NCI-H460 (cell line): ENCODE measurements at places on chromosomes 11 and 22. TPM values are rescaled to one million over a fixed set of nuclear protein-coding genes. Genes with fewer than 3 reads are reported as not detected.

- no peak for DNase-seq
Observed at GRCh38 chr11:27902981-27903624, 202.8 kb upstream of the BDNF start.

LARGE2 gene
- total RNA-seq, result 0.30 and 3.9 TPM in 2 replicates

GRCh38 chr11:20351136-20351535 lies 12.4 kb upstream of the HTATIP2 start:
- no peak for DNase-seq

CHRNA10 gene
- total RNA-seq, result 0.30 and 0.52 TPM in 2 replicates

DNA sequence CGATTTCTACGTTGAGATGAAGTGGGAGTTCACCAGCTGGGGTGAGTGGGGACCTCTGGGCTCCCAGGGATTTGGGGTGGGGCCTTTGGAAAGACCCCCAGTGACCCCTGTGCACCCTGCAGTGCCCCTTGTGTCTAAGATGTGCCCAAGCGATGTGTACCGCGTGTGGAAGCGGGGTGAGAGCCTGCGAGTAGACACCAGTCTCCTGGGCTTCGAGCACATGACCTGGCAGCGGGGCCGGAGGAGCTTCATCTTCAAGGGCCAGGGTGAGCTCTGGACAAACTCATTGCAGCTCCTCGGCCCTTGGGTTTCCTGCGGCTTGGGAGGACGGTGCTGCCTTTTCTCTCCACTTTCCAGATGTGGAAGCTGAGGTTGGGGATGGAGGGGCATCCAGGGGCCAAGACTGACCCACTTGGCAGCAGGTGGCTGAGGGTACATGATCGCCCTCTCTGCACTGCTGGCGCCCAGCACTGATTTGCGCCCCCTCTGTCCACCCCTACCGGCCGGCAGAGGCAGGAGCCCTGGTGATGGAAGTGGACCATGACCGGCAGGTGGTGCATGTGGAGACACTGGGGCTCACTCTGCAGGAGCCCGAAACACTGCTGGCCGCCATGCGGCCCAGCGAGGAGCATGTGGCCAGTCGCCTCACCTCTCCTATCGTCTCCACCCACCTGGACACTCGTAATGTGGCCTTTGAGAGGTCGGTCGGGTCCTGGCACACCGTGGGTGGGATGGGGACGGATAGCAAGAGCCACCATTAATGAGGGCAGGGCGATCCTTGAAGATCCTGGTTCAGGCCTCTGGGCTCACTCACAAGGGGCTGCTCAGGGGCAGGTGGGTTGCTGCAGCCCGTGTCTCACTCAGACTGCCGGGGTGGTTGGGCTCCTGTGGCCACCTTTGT lies 2.6 kb downstream of the ANKRD13D start:
- DNase-seq, result no peak

DNA sequence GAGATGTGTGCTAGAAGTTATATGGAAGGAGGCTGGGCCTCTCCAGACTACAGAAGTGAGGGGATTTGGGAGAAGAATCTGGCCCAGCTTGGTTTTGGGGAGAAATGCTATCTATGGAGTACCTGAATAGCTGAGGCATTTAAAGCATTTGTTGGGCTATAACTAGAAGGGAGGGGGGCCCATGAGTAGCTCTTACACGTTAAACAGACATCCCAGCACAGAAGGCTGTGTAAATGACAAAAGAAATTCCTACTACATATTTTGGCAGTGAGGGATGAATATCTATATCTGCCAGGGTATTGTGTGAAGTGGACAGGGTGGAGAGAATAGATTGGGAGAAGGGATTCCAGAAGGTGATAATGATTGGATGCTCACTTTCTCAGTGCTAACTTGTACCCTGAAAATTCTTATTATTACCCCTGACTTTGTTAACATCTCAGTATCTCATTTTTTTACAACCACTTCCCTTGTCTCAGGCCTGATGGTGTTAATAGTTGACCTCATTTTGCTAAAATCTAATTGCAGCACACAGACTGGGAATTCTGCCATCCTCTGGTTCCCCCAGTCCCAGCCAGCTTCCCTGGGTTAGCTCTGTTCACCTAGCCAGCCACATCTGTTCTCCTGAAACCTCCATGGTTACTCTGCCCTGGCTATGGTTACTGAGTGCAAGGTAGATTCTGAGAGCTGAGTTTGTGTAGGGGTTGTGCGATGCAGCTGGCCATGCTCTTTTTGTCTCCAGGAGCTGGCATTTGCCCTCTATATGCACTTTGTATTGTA lies 28.8 kb upstream of the RRM1 start:
- DNase-seq, result no peak

GRCh38 chr11:93653080-93653479 lies 8.4 kb upstream of the CEP295 start:
- DNase-seq, result no peak

PKDREJ gene
- not detected in 2 replicates for total RNA-seq

MMP3 gene
- total RNA-seq, result not detected in 2 replicates

DNA sequence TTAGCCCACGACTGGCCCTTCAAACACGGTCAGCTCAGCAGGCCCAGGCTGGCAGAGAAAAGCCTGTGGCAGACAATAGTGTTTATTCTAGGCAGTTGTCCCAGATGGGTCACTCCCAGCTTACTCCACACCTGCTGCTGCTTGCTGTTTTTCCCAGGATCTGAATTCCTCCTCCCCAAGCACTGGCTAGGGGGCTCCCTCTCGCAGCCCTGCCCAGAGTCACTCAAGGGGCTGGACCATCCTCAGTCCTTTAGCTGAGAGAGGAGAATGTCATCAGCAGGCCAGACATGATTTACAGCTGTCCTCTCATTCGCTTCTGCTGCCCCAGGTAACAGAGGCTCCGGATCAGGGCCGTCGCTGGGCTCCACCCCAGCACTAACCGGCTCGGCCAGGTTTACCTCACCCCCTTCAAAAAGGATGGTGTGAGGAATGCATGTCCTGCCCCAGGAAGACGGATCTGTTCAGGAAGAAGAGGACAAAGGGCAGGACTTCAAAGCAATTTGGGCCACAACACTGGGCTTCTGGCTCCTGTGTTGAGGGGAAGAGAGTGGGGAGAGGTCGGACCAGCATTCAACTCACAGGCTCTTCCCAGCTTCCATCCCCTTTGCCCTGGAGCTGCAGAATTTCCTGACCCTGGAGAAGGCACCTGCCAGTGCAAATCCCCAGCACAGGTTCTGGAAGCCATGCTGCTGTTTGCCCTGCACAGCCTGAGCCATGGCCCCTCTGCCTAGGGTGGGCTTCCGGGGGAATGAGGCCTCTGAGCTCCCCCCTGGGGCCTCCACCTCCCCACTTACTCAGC lies 59.7 kb upstream of the BARX2 start:
- no peak for DNase-seq

DNA sequence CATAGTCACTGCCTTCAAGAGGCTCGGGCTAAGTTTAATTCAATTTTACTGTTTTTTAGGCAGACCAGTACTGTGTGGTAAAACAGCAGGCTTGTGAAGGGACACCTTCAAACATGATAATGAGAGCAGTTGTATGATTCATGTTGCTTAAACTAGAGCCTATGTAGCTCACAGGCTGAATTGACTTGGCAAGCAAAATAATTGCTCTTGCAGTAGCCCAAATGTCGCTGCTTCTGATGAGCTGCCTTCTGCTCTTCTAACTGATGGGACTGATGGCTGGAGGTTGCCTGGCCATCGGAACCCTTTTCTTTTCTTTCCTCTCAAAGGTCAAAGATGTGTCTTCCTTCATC lies 137.6 kb downstream of the MAML2 start:
- no peak for DNase-seq

TMEM121B gene
- not detected in 2 replicates for total RNA-seq
